ENCODE measurements at places on chromosomes 4 and X. TPM values are rescaled to one million over a fixed set of nuclear protein-coding genes. Genes with fewer than 3 reads are reported as not detected.

GRCh38 chr4:106325800-106326199, 9.4 kb downstream of the AIMP1 start:
- no peak for DNase-seq

- DNase-seq: peak; percentile 54
Observed at GRCh38 chr4:109432696-109433095, 919 bp upstream of the SEC24B start.

- DNase-seq: peak; percentile 73
Observed at GRCh38 chr4:124902001-124902515, 189.5 kb upstream of the ANKRD50 start.

GRCh38 chr4:30789219-30789671, 69.1 kb downstream of the PCDH7 start:
- no peak for DNase-seq

- DNase-seq: no peak
Observed at GRCh38 chrX:112678831-112679230, 907 bp downstream of the LHFPL1 start.

GRCh38 chrX:40169193-40170101, 71.7 kb upstream of the BCOR start:
- peak; percentile 86 for DNase-seq

- no peak for DNase-seq
Observed at GRCh38 chr4:68906780-68907137, 44.8 kb downstream of the UGT2A3 start.

- DNase-seq: peak; percentile 54
Observed at GRCh38 chrX:130109429-130110378, 593 bp downstream of the ELF4 start.

- DNase-seq: no peak
Observed at GRCh38 chrX:145923376-145923775, 105.7 kb downstream of the SLITRK2 start.

GRCh38 chr4:107349266-107349665, 313.2 kb upstream of the DKK2 start:
- DNase-seq: no peak

The HS3ST1 gene
- 0.09 TPM for total RNA-seq

The PLAC8 gene
- total RNA-seq: 0.84 TPM

The SSX1 gene
- not detected for total RNA-seq

The GUCY1B1 gene
- total RNA-seq: 14.4 TPM

All from muscle of leg (tissue), 16 donors.